ENCODE measurements at places on chromosomes 5 and 9.

DNA sequence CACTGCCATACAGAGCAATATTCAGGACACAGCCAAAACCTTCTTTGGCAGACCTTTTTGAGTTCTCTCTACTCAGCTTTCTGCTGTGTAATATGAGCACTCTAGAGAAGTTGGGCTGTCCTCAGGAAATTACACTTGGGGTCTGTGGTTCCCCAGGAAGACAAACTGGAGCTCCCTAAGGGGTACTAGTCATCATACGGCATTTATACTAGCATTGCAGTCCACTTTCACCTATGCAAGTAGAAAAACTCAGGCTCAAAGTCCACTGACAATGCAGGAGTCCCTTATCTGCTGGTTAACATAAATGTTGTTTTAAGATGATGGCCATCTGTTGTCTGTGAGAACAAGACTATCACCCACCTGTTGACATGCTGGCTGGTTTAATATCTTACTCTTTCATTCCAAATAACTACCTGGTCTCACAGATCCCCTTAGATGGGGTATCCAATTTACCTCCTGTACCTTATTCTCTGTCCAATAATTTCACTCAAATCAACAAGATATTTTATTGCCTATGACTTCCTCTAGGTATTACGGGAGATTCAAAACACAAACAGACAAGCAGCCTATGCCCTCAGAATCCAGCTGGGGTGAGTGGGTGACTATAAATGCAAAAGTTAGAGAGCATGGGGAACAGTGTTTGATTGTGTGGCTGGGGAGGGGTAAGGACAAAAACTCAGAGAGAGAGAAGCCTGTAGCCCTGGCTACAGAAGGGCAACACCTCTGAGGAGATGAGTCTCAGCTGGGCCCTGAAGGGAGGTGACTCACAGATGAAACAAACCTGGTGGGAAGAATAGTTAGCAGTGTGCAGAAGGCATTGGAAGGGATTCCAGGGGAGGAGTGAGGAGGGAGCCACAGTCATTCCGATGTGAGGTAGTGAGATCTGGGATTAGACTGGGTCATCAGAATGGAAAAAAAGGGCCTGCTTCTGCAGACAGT, 10.2 kb downstream of the DOCK8 start:
- DNase-seq, result no peak

GRCh38 chr5:7015586-7016256, 302.5 kb downstream of the TENT4A start:
- no peak for DNase-seq

GRCh38 chr5:115428248-115428647, 116.3 kb downstream of the FEM1C start:
- no peak for DNase-seq

DNA sequence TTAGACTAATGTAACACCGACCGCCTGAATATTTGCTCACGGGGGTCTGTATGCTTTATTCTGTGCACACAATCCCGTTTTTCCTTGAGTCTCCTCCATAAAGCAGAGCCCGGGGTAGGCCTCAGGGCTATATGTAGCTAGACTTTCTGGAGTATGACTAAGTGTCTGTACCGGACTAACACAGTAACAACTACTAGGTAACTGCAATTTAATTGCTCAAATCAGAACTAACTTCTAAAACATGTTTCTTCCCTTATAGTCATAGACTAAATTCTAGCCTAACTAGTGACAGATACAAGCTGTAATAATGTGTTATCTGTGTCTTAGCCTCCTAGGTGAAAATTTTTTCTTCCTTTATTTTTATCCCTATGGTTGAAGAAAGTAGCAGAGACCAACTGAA, 2.1 kb downstream of the REEP5 start:
- DNase-seq, result no peak

DNA sequence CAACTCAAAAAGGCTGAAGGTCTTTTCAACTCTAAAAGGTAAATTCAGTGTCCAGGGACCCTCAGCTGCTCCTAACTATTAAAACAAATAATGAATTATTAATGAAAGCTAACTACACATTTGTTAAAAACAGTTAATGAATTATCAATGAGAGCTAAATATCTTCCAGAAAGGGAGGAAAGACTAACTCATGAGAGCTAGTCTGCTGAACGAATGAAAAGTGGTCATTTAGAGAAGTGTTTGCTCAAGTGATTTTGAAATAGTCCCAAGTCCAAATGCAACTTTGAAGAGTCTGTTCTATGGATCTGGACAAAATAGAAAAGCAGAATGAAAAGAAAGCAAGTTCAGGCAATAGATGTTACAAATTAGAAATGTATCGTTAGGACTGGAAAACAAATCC, 133.9 kb upstream of the SPEF2 start:
- DNase-seq, result no peak
